Activated naive CD8-positive, alpha-beta T cell treated with anti-CD3 and anti-CD28 coated beads for 36 hours (primary cell): ENCODE measurements at places on chromosomes 7 and 10.

- H3K27ac ChIP-seq = no peak overlapping the region
- H3K27me3 ChIP-seq = no peaks in the 10 kb centered on the region
- H3K4me3 ChIP-seq = no peak overlapping the region
- H3K4me1 ChIP-seq = peaks cover 4% of the 10 kb centered on the region
- DNase-seq = no peak
- H3K36me3 ChIP-seq = no peaks in the 10 kb centered on the region
These were observed 33.4 kb upstream of the C1GALT1 start for GRCh38 chr7:7148798-7149481.

GRCh38 chr7:1032536-1033181 is 11.7 kb upstream of the GPR146 start:
- no peak overlapping the region for H3K4me3 ChIP-seq
- H3K4me1 ChIP-seq = peaks cover 23% of the 10 kb centered on the region
- H3K27ac ChIP-seq = no peak overlapping the region
- no peaks in the 10 kb centered on the region for H3K27me3 ChIP-seq
- no peak for DNase-seq
- H3K36me3 ChIP-seq = peaks cover 2% of the 10 kb centered on the region

DNA sequence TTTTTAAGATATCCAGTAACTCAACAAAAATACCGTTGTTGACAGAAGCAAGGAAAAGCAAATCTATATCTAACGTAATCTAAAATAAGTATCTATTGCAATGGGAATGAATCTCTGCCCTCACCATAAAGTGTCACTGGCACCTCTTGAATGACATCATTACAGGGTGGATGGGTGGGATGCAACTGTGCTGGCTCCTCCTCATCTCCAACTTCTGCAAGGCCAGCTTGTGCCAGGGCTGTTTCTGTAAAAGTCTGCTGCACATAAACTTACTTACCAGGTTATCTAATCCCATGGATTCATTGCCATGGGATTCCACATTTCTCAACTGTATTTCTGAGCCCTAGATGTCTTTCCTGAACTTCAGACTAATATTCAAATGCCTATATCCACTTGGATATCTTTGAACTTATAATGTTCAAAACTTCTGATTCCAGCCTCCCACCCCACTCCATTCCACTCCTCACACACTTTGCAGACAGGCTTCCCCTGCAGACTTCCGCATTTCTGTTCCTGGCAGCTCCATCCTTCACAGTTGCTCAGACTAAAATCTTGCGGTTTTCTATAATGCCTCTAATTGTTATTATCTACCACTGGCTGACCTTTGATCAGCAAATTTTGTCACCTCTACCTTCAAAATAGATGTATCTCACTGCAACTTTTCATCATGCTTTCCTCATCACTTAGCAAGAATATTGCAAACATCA is 10.7 kb downstream of the FGL2 start:
- H3K4me1 ChIP-seq = peaks cover 13% of the 10 kb centered on the region
- no peaks in the 10 kb centered on the region for H3K27me3 ChIP-seq
- H3K27ac ChIP-seq = no peak overlapping the region
- H3K36me3 ChIP-seq = no peaks in the 10 kb centered on the region

- peaks cover 23% of the 10 kb centered on the region for H3K27me3 ChIP-seq
- H3K36me3 ChIP-seq = no peaks in the 10 kb centered on the region
- H3K27ac ChIP-seq = no peak overlapping the region
- H3K4me1 ChIP-seq = no peaks in the 10 kb centered on the region
- no peak for DNase-seq
- no peak overlapping the region for H3K4me3 ChIP-seq
These were observed 55.0 kb upstream of the JCAD start for GRCh38 chr10:30114401-30114800.

DNA sequence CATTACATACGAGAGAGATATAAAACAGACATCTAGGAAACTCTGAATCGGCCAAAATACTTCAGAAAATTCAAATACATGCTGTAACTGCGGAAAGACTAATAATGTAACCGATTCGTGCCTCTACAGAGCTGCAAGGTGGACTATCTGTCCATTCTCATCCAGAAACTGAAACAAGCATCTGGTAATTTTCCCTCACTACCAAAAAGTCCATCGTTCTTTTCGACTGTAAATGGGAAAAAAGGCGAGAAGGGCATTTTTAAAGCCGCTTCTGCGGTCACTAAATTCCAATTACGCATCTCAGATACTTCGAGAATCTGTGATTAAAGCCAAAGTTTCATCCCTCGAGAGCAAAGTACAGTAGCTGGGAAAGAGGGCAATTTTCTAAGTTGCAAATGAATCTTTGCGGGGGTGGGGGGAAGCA is 1.3 kb downstream of the OGA start:
- H3K4me3 ChIP-seq = peak overlapping the region; percentile 93
- peaks cover 4% of the 10 kb centered on the region for H3K27me3 ChIP-seq
- H3K4me1 ChIP-seq = peaks cover 53% of the 10 kb centered on the region
- H3K27ac ChIP-seq = peak overlapping the region; percentile 95
- peaks cover 23% of the 10 kb centered on the region for H3K36me3 ChIP-seq
- DNase-seq = no peak

DNA sequence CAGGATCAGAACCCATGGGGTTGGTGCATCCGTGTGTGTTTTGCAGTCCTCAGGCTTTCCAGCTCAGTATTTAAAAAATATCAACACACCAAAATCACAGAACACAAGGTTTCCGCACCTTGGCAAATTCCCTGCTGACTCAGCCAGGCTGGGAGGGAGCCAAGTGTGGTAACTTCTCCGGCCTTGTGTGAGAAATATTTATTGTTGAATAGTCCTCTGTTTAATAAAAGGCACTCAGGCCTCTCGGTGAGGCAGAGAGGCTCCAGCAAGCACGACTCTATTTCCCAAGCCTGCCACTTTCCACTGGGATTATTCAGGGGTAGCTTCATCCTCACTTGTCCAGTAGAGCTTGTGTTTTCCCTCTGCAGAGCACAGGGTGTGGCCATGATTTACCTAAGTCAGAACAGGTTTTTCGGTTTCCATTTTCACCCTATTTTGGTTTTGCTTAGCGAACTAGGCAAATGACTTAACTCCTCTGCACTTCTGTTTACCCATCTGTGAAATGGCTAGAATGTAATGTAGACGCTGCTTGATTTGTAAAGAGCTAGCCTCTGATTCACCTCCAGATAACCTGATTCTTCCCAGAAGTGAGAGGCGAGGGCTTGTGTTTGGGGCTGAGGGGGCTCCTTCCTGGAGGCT is 13.0 kb upstream of the CHST15 start:
- H3K36me3 ChIP-seq = no peaks in the 10 kb centered on the region
- no peak overlapping the region for H3K4me3 ChIP-seq
- H3K4me1 ChIP-seq = peaks cover 3% of the 10 kb centered on the region
- peaks cover 15% of the 10 kb centered on the region for H3K27me3 ChIP-seq
- H3K27ac ChIP-seq = no peak overlapping the region

- no peaks in the 10 kb centered on the region for H3K27me3 ChIP-seq
- peaks cover 31% of the 10 kb centered on the region for H3K4me1 ChIP-seq
- H3K36me3 ChIP-seq = peaks cover 17% of the 10 kb centered on the region
- no peak overlapping the region for H3K27ac ChIP-seq
- DNase-seq = no peak
- H3K4me3 ChIP-seq = no peak overlapping the region
These were observed 5.4 kb downstream of the TRDMT1 start for GRCh38 chr10:17196045-17196444.

DNA sequence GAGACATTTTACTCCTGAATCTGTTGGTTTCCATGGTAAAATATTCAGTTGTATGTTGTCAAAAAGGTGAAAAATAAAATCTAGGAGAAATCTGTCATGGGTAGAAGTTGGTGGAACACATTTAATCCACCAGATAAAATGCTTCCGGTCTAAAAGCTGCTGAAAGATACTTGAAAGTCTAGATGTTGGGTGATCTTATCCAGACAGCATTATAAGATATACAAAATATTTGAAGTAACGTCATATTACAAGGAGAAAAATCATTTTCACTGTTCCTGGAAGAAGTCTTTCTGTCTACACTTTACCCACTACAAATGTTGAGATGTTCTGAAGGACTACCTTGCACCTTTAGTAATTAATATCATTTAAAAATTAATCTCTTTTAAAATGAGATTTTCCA is 40.9 kb downstream of the CALD1 start:
- H3K4me3 ChIP-seq = no peak overlapping the region
- no peak overlapping the region for H3K27ac ChIP-seq
- peaks cover 1% of the 10 kb centered on the region for H3K36me3 ChIP-seq

DNA sequence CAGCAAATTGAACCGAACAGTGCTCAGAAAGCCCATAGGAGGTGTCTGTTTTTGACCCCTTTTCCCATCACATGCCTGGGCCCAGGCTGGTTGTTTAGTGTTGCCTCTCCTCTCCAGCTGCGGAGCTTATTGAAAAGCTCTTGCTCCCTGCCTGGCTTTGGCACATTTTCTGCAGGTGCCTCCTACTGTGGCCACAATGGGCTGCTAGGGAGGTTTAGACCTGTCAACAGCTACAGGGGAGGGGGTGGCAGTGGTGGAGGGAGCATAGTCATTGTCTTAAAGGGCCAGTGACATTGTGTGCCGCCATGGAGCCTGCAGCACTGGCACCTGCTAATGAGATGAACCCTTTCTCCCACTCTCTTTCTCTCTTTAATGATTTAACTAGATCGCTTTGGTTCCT is 13.2 kb upstream of the ENO4 start:
- H3K4me1 ChIP-seq = no peaks in the 10 kb centered on the region
- no peak overlapping the region for H3K27ac ChIP-seq
- H3K4me3 ChIP-seq = no peak overlapping the region
- H3K36me3 ChIP-seq = no peaks in the 10 kb centered on the region

DNA sequence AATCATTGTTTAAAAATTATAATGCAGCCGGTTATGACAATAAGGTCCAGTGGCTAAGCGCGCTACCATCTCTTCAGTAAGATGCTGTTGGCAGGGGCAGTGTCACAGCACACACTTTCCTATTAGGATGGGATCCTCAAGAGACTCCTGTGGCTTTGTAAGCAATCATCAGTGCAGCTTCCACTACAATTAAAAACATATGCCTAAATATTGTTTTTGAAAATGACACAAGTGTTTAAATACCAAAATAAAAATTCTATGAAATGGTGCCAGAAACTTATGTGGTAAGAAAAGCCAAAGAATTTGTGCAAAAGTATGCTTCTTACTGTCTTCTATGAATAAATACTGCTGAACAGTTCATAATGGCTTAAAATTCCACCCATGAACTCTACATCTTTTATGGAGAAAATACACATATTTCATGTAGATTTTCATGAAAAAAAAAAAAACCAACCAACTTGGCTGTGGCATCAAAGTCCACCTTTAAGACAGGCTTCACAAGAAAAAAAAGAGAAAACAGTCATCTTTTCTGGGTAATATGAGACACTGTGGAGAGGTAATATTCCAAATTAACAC is 132.8 kb downstream of the SEMA3C start:
- H3K4me3 ChIP-seq = no peak overlapping the region
- no peak for DNase-seq
- H3K36me3 ChIP-seq = no peaks in the 10 kb centered on the region
- no peaks in the 10 kb centered on the region for H3K27me3 ChIP-seq
- H3K27ac ChIP-seq = no peak overlapping the region

DNA sequence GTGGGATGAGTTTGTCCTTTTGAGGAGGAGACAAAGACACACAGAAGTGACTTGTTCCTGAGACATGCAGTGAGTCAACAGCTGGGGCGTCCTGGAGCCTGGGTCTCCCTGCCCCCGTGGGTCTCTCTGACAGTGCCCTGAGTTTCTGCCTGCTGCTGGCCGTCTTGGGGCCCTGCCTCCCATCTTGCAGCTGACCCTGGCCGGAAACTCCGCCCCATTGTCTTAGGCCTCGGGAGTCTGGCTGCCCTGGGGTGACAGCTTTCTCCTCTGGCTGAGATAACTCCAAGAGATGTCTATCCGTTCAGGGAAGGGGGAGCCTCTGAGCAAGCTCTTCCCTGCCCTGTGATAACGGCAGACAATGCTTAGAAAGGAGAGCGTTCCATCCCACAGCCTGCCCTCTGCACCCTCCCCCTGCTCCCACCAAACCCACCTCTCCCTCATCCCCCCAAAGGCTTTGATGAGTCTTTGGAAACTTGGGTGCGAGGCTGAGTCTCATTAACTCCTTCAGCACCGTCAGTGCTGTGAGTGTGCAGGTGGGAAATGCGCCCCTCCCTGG is 69.5 kb upstream of the PODXL start:
- no peak overlapping the region for H3K4me3 ChIP-seq
- peaks cover 11% of the 10 kb centered on the region for H3K27me3 ChIP-seq
- H3K27ac ChIP-seq = no peak overlapping the region

DNA sequence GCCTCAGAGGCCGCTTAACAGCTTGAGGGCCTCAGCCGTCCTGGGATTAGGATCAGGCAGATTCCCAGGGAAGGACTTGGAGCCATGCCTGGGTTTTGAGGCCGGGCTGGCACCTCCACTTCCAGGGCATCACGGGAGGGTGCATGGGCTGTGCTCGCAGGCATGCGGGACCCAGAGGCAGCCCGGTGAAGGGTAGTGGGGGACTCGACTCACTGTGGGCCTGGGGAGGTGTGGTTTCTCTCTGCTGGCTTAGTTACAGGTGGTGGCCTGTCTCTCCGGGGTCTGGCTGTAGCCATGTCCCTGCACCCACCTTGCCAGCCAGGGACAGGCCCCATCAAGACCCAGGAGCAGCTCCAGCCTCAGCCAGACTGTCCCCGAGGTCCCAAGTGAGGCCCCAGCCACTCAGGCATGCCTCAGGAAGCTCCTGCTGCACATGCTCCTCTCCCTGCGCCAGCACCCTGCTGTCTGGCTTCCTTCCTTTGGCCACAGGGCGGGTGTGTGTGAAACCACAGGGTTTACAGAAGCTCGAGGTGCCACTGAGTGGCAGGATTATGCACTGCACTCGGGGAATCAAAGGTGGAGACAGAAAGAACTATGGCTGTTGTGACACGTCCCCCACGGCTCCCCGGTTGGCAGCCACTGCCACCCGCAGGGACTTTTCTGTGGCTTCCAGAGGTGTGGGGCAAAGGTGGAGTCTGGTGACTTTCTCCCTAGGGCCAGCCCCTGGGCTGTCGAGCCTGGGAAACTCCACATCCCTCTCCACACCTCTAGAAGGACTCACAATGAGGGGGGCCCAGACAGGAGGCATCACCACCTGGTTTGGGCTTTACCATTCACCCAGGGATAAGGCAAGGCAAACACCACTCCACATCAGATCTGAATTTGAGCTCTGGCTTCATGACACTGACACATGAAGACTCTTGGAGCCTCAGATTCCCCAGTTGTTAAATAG is 19.7 kb downstream of the GOLGA7B start:
- peak; percentile 84 for DNase-seq
- no peaks in the 10 kb centered on the region for H3K36me3 ChIP-seq
- H3K4me1 ChIP-seq = peaks cover 12% of the 10 kb centered on the region
- H3K27ac ChIP-seq = peak overlapping the region; percentile 63
- H3K27me3 ChIP-seq = no peaks in the 10 kb centered on the region
- peak overlapping the region; percentile 47 for H3K4me3 ChIP-seq

GRCh38 chr7:46352004-46352954 is 431.2 kb upstream of the IGFBP3 start:
- H3K4me1 ChIP-seq = no peaks in the 10 kb centered on the region
- no peak overlapping the region for H3K4me3 ChIP-seq
- DNase-seq = peak; percentile 7
- H3K27me3 ChIP-seq = peaks cover 4% of the 10 kb centered on the region
- no peak overlapping the region for H3K27ac ChIP-seq
- no peaks in the 10 kb centered on the region for H3K36me3 ChIP-seq

- DNase-seq = peak; percentile 64
- H3K4me3 ChIP-seq = peak overlapping the region; percentile 79
- H3K4me1 ChIP-seq = peaks cover 35% of the 10 kb centered on the region
These were observed 9.0 kb downstream of the SKIDA1 start for GRCh38 chr10:21516242-21517131.
